Osteocyte (in vitro differentiated cells): ENCODE measurements at places on chromosomes 16 and 17. TPM values are rescaled to one million over a fixed set of nuclear protein-coding genes. Genes with fewer than 3 reads are reported as not detected.

C16orf54 gene
- not detected in 2 replicates for total RNA-seq

DNA sequence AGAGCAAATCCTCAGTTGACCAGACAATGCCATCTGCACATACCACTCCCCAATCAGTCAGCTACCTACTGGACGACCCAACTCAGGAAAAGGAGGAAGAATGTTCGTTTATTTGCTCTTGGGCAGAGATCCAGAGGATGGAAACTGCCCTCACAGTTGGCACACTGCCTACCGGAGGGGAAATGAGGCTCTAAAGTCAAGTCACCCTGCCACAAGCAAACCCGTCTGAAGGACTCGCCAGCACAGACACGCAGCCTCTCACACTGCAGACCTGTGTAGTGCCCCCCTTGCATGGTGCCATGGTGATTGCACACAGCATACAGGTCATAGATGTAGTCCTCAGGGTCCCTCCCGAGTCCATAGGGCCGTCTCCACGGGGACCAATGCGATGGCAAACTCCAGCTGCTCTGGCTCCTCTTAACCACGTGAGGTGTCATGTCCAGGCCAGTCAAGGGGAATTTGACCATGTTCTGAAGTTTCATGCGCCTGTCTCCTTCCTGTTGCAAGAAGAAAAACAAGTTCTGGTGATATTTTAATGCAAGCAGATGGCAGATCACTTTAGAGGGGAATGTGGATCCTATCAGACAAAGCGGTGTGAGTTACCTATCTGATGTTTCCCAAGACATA is 69.5 kb downstream of the USP31 start:
- H3K27me3 ChIP-seq: no peaks in the 10 kb centered on the region
- no peak for DNase-seq
- peaks cover 13% of the 10 kb centered on the region for H3K4me1 ChIP-seq

- peaks cover 1% of the 10 kb centered on the region for H3K4me1 ChIP-seq
- no peak overlapping the region for H3K27ac ChIP-seq
- no peaks in the 10 kb centered on the region for H3K36me3 ChIP-seq
- peaks cover 2% of the 10 kb centered on the region for H3K27me3 ChIP-seq
- H3K4me3 ChIP-seq: no peak overlapping the region
- no peak for DNase-seq
Observed at GRCh38 chr17:58333736-58334207, 5.2 kb upstream of the TSPOAP1 start.

- H3K27me3 ChIP-seq: no peaks in the 10 kb centered on the region
- H3K36me3 ChIP-seq: peaks cover 16% of the 10 kb centered on the region
- H3K27ac ChIP-seq: peak overlapping the region; percentile 72
- no peak for DNase-seq
Observed at GRCh38 chr17:4939546-4939795, 375 bp downstream of the SLC25A11 start.

GRCh38 chr17:35432176-35433074 is at the start of gene SLFN12:
SLFN12 (minus strand) TSS chr17:35432500; CDS start chr17:35423028, 9,472 bp downstream.
- peak within 1 kb of the TSS; percentile 89 for H3K4me3 ChIP-seq
- H3K4me1 ChIP-seq: peaks cover 51% of the 10 kb centered on the region
- peak within 1 kb of the TSS; percentile 98 for H3K27ac ChIP-seq
- H3K27me3 ChIP-seq: no peaks in the 10 kb centered on the region
- no peak for DNase-seq

- DNase-seq: no peak
- H3K27ac ChIP-seq: no peak overlapping the region
- H3K4me3 ChIP-seq: no peak overlapping the region
- no peaks in the 10 kb centered on the region for H3K4me1 ChIP-seq
- H3K27me3 ChIP-seq: peaks cover 18% of the 10 kb centered on the region
Observed at GRCh38 chr17:19497624-19498023, 36.0 kb upstream of the SLC47A1 start.

- no peaks in the 10 kb centered on the region for H3K36me3 ChIP-seq
- no peak within 1 kb of the TSS for H3K27ac ChIP-seq
- DNase-seq: no peak
- H3K4me1 ChIP-seq: peaks cover 7% of the 10 kb centered on the region
Observed at GRCh38 chr16:55323637-55324271, at the start of gene IRX6. IRX6 (plus strand) TSS chr16:55324203; CDS start chr16:55325092, 889 bp downstream.

DNA sequence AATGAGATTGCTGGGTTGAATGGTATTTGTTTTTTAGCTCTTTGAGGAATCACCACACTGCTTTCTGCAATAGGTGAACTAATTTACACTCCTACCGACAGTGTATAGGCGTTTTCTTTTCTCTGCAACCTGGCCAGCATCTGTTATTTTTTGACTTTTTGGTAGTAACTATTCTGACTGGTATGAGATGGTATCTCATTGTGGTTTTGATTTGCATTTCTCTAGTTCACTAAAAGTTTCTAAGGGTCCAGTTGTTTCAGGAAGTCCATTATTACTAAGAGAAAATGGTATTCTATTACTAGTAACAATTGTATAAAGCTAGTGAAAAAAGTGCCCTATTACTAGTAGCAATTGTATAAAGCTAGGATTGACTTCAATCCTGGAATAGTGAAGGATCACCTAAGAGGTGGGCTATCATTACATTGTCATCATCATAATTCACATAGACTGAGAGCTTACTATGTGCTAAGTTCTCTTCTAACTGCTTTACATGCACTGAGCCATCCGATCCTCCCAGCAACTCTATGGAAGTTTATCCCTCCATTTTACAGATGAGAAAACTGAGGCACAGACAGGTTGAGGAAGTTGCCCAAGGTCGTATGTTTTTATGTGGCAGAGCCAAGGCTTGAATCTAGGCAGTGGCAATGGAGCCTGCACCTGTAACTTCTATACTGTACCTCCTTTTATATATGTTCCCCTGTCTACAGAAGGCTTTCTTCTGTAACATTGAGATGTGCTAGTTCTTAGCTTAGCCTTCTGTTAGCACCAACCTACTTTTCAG is 13.4 kb upstream of the SMIM36 start:
- H3K4me1 ChIP-seq: no peaks in the 10 kb centered on the region
- H3K36me3 ChIP-seq: no peaks in the 10 kb centered on the region
- no peak for DNase-seq
- H3K4me3 ChIP-seq: no peak overlapping the region
- H3K27ac ChIP-seq: no peak overlapping the region
- H3K27me3 ChIP-seq: peaks cover 16% of the 10 kb centered on the region
